Diencephalon (tissue), 1 donor: ENCODE measurements at places on chromosomes 4 and X. TPM values are rescaled to one million over a fixed set of nuclear protein-coding genes. Genes with fewer than 3 reads are reported as not detected.

Gene MGARP
- total RNA-seq: 0.46 TPM

Gene TSR2
- 20.1 TPM for total RNA-seq

Gene ERCC6L
- 1.4 TPM for total RNA-seq

Gene CDX4
- not detected for total RNA-seq

Gene TAF7L
- total RNA-seq: 0.46 TPM

Gene SPANXC
- total RNA-seq: not detected

Gene ARHGAP36
- total RNA-seq: 8.5 TPM

Gene PAGE3
- not detected for total RNA-seq

Gene AMOT
- total RNA-seq: 19.1 TPM

Gene SSX4
- not detected for total RNA-seq

Gene CENPVL3
- 10.4 TPM for total RNA-seq

Gene GABRB1
- total RNA-seq: 120 TPM

Gene PPAT
- 24.2 TPM for total RNA-seq

Gene PTPN13
- 30.2 TPM for total RNA-seq

Gene RPS6KA6
- total RNA-seq: 27.2 TPM

Gene MAP3K15
- total RNA-seq: 0.46 TPM

Gene COL4A6
- 3.2 TPM for total RNA-seq

Gene STS
- total RNA-seq: 11.5 TPM

Gene HTN3
- total RNA-seq: not detected

Gene EIF2S3
- total RNA-seq: 160 TPM

Gene SRPK3
- total RNA-seq: 0.46 TPM

Gene CXCL10
- total RNA-seq: 0.46 TPM

Gene PRRG1
- 15.2 TPM for total RNA-seq

Gene PAGE5
- total RNA-seq: not detected

Gene CSAG3
- total RNA-seq: not detected

Gene GPR34
- 17.1 TPM for total RNA-seq

Gene YY2
- 1.4 TPM for total RNA-seq

Gene FGFR3
- 38.8 TPM for total RNA-seq

Gene REPS2
- total RNA-seq: 26.3 TPM

Gene NDNF
- total RNA-seq: 11.8 TPM

Gene PPBP
- 4.6 TPM for total RNA-seq

Gene MAGEB18
- not detected for total RNA-seq

Gene GPR119
- total RNA-seq: not detected

Gene POU4F2
- total RNA-seq: not detected

Gene ESX1
- not detected for total RNA-seq

Gene ODAPH
- total RNA-seq: not detected

Gene ADH4
- total RNA-seq: not detected

Gene NLGN4X
- 71.3 TPM for total RNA-seq

Gene CXCL11
- not detected for total RNA-seq

Gene TXK
- 1.2 TPM for total RNA-seq

Gene PRSS12
- total RNA-seq: 21.7 TPM
